ENCODE measurements at places on chromosomes 4 and X.

DNA sequence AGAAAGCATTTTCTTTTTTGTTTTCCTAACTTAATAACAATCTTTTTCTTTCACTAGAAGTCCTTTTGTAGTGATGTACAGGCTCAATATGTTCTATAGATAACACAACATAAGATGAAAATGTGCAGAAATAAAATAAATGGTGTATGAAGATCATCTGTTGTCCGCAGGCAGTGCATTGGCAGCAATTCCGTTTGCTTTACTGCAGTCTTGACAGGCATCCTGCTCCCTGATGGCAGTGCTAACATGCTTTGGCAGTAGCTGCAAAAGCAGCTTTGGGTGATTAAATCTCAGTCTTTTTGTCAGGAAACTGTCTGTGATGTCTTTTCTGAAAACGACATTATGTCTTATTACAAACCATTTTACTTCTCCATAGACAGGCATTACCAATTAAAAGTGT is 131.4 kb downstream of the TRAM1L1 start:
- no peak for DNase-seq

- DNase-seq, result no peak
Observed at GRCh38 chrX:123906557-123907316, 46.9 kb downstream of the XIAP start.

DNA sequence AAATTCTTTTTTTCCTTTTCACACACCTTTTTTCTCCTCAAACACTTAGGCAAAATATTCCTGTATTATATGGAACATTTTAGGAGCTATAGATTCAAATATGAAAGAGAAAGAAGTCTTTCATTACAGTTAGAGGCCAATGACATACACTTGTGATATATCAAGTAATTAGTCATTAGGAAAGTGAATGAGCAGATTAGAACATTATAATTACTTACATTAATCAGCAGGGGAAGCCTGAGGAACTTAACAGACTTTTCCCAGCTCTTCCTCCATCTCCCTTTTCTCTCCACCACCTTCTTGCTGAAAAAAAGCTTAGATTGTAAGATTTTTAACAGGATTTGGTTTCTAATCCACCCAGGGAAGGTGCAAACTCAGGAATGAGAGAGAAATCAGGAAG is 29.6 kb downstream of the KLF3 start:
- DNase-seq, result no peak

DNA sequence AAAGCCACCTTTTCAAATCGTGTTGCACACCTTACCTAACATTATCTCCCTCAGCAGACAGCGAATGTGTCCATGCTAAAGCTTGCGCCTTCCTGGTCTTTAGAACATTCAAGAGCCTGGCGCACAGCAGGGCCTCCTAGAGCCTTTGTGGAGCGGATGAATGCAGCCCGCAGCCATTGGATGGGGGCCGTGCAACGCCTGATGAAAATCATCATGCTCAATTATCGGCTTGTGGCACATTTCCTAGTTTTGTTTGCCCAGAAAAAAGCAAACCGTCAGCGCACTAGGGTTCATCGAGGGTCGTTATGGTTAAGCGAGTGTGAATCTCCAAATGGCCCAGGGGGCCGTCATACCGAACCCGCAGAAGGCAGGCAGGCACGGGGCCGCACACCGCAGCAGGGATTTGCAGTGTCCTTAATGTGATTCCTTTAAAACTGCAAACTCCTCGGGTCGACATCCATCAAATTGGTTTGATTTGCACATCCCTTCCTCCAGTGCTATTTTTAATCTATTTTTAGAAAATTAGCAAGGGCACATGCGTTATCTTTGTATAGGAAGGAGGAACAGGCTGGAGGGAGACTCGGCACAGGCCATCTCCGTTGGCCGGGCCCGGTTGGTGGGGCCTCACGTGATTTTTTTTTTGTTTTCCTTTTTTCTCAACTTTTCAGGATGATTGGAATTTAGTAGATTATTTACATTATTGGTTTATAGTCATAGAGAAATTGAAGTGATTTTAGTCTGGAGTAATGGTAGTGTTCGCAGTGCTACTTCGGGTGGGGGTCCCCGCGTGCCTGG is 53.1 kb downstream of the ABLIM2 start:
- no peak for DNase-seq

DNA sequence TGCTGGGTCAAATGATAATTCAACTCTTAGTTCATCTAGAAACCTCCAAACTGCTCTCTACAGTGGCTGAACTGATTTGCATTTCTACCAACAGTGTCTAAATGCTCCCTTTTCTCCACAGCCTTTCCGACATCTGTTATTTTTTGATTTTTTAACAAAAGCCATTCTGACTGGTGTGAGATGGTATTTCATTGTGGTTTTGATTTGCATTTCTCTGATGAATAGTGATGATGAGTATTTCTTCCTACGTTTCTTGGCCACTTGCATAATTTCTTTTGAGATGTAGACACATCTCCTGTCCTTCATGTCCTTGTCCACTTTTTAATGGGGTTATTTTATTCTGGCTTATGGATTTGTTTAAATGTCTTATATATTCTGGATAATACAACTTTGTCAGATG is 298.2 kb upstream of the ARSJ start:
- DNase-seq, result no peak

GRCh38 chr4:86891762-86892635 is at the start of gene C4orf36:
Gene C4orf36 (minus strand): TSS chr4:86892422. CDS start chr4:86891520, 902 bp downstream.
- DNase-seq, result no peak

DNA sequence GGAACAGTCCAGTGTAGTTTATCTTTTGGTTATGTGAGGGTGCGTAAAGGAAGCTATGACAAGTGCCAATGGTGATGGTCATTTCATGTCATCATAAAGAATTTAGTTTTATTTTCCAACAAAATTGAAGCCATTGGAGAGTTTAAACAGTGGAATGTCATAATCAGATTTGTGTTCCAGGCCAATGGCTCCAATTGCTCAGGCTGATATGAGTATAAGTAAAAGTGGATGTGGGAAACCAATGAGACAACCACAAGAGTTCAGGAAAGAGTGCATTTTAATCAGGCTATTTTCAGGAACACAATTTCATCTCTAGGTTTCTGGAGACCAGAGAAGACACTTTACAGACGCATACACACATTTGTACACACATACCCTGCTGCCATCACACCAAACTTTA is 20.7 kb downstream of the SPANXC start:
- DNase-seq, result no peak

GRCh38 chr4:1508161-1509160 is 102.2 kb upstream of the NKX1-1 start:
- DNase-seq, result no peak

DNA sequence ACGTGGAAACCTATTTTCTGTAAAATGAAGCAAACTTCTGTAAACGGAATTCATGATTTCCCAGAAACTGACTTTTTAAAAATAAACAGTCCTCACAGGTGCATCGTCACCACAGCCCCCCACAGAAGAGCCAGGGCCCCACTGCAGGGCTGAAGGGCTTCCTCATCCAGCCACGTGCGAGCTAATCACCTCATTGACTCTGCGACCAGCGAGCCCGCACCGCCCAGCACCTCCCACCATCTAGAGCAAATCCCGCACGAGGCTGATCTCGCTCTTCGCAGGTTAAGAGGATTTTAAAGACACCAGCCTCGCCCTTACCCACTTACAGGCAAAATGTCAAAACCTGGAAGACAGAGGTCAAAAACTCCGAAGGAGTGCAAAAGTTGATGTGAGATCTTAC is 14.8 kb downstream of the PPP2R3B start:
- no peak for DNase-seq
